Stimulated activated naive CD4-positive, alpha-beta T cell (primary cell): ENCODE measurements at places on chromosomes 11 and 22.
A peak's percentile ranks its signal among the peaks of the same experiment; 100 is the strongest.

DNA sequence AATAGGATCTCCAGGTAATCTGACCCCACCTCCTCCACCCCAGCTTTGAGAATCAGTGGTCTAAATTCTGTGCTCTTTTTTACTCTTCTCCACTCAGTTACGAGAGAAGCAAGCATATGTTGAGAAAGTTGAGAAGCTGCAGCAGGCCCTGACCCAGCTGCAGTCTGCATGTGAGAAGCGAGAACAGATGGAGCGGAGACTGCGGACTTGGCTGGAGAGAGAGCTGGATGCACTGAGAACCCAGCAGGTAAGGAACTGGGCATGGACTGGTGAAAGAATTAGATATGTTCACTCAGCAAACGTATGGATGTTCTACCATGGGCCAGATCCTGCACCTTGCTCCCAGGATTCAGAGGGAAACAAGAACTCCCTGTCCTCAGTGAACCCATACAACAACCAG lies 85.7 kb downstream of the AMOTL1 start:
- no peak for DNase-seq

DNA sequence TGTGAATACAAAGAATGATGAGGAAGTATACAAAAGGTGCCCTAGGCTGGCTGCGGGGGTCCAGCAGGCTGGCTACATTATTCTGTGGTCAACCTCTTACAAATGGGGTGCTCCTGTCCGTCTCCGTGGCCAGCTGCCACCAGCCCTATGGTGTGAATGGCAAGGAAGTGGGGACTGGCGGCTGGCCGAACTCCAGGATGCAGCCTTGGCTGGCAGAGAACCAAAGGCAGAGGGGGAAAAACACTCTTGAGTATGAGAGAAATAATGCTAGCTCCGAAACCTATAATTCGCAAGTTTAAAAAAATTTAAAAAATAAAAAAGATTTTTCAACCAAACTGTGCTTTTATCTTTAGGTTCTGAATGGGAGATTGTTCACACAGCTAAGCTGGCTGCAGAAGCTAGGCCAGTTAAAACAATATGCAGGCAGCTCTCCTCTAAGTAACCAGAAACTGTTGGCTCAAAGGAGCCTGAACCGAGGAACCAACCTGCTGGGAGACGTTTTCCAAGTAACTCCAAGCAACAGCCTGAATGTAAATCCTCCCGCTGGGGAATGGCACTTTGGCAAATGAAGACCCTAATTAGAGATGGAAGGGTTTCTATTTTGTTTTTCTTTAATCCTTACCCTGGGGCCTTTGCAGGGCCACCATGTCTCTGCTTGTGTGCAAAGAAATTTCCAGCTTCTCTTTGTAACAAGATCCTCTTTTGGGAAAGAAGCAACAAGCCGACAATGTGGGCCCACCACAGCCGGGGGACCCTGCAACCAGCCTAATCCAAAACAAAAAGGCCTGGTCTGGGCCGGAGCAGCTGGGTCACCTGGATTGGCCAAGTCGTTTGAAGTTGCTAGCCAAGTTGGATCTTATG lies 50.2 kb downstream of the C22orf31 start:
- no peak for DNase-seq

- no peak for DNase-seq
These were observed 20.3 kb upstream of the WNT7B start for GRCh38 chr22:45997077-45997776.

- DNase-seq = no peak
These were observed 48.6 kb upstream of the RBFOX2 start for GRCh38 chr22:36077271-36077670.

GRCh38 chr11:93689240-93689639 lies 27.8 kb downstream of the CEP295 start:
- no peak for DNase-seq

DNA sequence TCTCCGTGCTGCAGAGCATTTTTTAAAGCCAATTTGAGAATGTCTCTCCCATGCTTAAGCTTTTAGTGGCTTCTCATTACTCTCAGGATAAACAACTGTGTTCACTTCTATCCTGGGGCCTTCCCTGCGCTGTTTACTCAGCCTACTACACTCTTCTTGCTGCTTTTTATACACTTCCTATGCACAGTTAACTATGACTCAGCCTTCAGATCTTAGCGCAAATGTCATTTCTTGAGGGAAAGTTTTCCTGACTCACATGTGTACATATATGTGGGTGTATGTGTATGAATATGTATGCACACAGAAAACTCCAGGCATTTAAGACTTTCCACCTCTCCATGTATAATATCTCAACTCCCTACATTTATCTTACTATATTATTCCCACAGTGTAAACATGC lies 9.8 kb downstream of the THAP12 start:
- no peak for DNase-seq

- DNase-seq = no peak
These were observed 32.1 kb downstream of the KCNJ4 start for GRCh38 chr22:38422611-38423511.

DNA sequence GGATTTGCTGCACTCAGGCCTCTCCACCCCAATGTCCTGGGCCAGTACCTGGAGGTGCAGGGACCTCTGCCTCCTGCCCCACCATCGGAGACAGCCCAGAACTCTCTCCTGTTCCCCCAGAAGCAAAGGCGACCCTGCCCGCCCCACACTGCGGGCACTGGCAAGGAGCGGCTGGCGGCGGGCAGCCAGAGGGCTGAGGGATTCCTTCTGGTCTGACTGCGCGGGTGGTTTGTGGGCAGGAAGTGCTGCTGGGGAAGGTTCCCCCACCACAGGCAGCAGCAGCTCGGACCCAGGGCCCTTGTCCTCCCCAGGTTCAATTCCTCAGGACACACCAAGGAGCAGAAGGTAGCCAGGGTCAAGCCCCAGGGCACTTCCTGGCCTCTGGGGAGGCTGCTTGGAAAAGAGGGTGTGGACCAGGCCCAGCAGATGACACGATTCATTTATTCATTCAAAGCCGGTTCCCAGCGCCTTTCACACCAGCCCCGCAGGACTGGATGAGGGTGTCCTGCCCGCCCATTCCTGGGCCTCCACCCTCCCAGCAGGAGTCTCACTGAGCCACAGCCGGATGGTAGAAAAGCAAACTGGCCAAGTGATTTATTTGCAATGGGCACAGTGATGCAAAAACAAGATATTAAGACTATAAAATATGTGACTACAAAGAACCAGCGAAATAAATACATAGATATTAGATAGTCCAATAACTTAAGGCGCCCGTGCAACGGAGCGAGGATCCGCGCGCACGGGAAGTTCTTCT lies 1.2 kb downstream of the PHLDA2 start:
- DNase-seq = no peak

- no peak for DNase-seq
These were observed 95.2 kb upstream of the BID start for GRCh38 chr22:17869285-17870096.

GRCh38 chr11:35313066-35313759 lies 106.1 kb downstream of the SLC1A2 start:
- DNase-seq = no peak

GRCh38 chr22:46088541-46089311 lies 61.6 kb upstream of the PPARA start:
- no peak for DNase-seq

DNA sequence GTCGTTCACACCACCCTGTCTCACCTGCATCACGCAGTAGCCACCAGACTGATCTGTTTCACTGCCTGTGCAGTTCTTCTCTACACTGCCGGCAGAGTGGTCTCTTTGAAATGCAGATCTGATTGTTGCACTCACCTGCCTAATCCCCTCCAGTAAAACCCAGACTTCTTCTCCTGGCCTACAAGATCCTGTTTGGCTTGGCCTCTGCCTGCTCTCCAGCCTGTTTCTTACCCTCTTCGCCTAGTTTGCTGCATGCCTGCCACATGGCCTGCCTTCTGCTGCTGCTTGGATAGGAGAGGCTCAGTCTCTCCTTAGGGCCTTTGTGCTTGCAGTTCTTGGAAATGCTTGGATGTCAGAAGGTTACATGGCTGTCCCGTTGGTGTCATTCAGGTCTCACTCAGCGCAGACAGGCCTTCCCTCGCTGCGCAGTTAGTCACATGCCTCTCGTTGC lies 42.0 kb downstream of the PACS1 start:
- DNase-seq = no peak

DNA sequence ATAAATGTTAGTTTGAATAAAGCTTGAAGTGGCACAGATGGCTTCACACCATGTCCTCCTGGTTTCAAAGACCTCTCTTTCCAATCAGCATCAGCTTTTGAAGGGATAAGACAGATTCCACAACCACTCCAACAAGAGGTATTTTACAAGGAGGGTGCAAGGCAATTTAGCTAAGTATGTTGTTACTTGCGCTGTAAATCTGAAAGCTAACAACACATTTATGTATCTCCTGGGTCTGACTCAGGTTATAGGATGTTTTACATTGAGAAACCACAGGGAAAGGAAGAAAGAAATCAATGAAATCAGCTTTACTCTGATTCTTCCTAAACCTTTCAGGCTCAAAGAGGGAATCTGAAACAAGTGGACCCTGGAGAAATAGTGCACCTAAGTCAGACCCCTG lies 12.1 kb downstream of the CWC15 start:
- DNase-seq = no peak

GRCh38 chr11:66367561-66368312 lies 3.8 kb downstream of the SLC29A2 start:
- no peak for DNase-seq

GRCh38 chr11:63556404-63557013 lies 6.7 kb downstream of the PLAAT2 start:
- no peak for DNase-seq

DNA sequence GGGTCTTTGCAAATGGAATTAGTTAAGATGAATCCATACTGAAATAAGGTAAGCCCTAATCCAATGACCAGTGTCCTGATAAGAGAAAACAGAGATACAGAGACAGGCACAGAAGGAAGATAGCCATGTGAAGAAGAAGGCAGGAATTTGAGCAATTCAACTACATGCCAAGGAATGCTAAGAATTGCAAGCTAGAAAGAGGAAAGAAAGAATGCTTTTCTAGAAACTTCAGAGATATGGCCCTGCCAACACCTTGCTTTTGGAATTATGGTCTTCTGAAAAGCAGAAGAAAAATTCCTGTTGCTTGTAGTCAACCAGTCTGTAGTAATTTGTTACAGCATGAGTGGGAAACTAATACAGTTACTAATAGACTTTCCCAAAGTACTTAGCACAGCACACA lies 111.3 kb downstream of the SLC17A6 start:
- no peak for DNase-seq

DNA sequence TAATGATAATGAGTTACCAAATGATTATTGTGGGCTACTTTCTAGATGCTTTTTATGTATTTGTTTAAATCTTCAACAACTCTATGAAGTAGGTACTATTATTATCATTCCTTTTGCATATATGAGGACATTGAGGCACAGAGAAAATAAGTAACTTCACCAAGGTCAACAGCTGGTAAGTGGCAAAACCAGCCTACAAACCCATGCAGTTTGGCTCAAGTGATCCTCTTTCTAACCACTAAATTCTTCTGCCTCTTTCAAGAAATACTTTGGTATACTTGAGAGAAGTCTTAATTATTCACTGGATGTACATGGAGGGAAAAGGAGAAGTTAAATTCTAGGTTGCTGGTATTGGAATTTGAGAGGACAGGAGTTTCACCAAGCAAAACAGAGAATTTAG lies 495.2 kb upstream of the CADM1 start:
- DNase-seq = no peak

GRCh38 chr11:66685276-66686099 lies 7.8 kb upstream of the RBM4B start:
- DNase-seq = no peak

GRCh38 chr11:819943-820649 lies 1.4 kb downstream of the PNPLA2 start:
- peak; percentile 90 for DNase-seq

- no peak for DNase-seq
These were observed 1.6 kb downstream of the SLN start for GRCh38 chr11:107710301-107710700.

DNA sequence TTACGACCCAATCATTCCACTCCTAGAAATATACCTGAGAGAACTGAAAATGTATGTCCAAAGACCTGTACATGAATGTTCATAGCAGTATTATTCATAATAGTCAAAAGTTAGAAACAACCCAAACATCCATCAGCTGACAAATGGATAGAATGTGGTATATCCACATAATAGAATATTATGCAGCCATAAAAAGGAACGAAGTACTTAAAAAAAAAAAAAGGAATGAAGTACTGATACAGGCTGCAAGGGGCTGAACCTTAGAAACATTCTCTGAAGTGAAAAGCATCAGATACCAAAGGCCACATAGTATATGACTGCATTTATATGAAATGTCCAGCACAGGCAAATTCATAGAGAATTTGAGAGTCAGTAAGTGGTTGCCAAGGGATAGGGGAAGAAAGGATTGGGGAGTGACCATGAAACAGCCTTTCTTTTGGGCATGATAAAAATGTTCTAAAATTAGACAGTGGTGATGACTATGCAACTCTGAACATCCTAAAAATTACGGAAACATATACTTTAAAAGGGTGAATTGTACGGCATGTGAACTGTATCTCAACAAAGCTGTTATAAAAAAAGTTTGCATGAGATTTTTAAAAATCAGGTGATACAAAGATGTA lies 1.8 kb downstream of the TPST2 start:
- DNase-seq = no peak

GRCh38 chr11:12587333-12587991 lies 86.8 kb upstream of the TEAD1 start:
- DNase-seq = no peak

- DNase-seq = no peak
These were observed 2.6 kb upstream of the LTBP3 start for GRCh38 chr11:65560555-65561418.

DNA sequence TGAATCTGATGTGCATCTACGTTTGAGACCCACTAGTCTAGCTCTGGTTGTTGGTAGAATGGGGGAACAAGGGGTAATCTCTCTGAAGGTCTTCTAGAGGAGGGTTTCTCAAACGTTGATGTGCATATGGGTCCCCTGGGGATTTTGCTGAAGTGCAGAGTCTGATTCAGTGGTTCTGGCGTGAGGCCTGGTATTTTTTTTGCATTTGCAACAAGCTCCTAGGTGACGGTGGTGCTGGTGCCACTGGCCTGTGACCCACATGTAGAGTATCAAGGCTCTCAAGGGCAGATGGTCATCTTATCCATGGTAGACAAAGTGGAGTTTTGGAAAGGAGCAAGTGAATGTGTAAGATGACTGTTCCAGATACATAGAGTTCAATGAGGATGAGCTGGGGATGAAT lies 97.1 kb downstream of the CEP164 start:
- no peak for DNase-seq

DNA sequence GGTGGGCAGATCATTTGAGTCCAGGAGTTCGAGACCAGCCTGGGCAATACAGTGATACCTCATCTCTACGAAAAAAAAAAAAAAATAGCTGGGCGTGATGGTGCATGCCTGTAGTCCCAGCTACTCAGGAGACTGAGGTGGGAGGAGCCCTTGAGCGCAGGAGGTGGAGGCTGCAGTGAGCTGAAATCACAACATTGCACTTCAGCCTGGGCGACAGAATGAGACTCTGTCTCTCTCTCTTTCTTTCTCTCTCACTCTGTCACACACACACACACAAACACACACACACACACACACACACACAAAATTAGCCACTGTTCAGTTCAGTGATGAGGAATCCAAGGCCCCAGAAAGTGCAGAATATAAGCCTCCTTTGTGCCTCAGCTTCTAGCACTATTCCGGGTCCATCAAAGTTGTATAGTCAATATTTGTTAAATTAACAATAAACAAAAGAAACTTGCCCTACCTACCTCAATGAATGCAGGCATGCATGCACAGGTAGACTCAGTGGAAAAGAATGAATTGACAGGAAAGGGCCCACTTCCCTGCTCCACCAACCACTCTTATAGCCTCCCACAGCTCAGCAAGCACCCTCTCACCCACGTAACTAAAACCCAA lies 3.9 kb upstream of the SMIM35 start:
- DNase-seq = no peak
